ENCODE measurements at places on chromosomes 3 and 15.

DNA sequence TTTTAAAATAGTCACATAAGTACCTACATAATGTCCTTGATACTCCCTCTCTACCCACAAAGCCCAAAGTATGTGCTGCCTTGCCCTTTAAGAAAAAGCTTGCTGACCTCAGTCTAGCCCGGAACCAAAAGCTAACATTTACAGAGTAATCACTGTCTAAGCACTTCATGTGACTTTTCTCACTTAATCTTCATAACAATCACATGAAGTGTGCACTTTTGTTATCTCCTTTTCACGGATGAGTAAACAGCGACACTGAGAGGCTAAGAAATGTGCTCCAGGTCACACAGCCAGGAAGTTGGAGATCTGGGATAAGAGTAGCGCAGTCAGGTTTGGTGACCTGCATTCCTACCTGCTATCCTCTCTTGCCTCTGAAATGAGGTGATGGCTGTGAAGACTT lies 194.0 kb downstream of the ITPR1 start:
- no peak for DNase-seq

- no peak for DNase-seq
These were observed 12.2 kb downstream of the CBLB start for GRCh38 chr3:105856605-105857004.

DNA sequence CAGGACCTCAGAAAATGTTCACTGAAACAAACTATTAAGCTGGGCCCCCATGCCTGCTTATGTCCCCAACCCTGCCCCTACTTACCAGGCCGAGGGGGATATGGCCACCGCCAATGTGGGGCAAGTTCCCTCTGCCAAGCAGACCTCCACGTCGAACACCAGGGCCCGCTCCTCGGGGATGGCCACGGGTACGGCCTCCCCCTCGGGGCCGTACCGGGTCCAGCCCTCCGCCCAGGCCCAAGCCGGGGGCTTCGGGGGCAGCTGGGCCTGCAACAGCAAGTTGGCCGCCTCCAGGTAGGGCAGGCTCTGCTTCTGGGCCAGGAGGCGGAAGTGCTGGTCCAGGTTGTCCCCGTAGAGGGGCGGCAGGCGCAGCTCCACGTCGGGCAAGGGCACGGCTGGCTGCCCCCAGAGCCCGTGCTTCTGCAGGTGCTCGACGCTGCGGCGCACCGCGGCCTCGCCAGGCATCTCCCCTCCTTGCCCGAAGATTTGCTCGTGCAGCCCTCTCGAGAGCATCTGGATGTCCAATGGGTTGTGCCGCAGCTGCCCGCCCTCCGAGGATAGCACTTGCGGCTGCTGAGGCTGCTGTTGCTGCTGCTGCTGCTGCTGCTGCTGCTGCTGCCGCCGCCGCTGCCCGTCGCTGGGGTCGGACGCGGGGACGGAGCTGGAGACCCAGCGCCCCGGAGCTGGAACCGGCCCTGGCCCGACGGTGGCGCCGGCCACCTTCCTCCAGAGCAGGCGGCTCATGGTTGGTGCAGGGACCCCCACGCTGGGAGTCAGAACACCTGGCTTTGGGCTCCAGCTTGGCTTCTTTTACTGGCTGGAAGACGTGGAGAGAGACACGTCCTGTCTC lies 1.4 kb downstream of the POLG start:
- DNase-seq, result no peak

DNA sequence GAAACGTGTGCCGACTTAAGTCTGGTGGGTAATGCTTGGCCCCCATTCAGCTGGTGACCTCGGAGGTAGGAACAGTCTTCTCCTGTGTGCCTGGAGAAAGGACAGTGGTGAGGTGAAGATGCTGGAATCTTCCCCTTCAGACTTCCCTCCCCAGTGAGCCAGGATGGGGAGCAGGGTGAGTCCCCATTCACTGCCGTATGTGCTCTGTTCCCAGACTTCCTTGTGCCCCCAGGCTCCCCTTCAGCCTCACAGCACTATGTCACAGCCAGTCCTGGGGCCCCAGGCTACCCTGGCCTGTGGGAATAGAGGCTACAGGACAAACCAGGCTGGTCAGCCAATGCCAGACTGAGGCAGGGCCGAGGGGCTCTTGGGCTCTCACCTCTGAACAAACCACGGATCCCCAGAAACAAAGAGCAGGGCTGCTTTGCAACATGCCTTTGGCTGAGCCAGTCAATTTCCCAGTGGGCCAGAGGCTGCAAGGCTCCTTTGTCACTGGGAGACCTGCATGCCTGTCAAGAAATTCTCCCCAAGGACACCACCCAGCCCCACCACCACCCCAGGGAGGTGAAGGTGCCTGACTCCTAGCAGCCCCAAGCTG lies 31.8 kb upstream of the HHATL start:
- DNase-seq, result no peak

DNA sequence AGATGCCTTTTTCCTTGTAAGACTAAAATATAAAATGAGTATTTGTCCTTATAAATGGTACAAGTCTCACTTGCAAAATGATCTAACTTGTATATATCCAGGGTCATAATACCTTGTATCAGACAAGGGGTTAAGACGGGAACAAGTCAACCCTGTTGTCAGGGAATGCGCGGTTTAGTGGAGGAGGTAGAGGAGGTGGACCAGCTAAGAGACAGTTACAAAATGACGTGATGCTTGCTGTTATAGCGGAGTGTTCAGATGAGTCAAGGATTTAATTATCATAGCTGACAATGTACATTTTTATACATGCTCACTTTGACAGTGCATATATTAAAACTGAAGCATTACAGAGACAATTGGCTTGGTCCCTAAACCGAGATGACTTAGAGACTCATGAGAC lies 26.8 kb upstream of the KLHL25 start:
- DNase-seq, result no peak

- DNase-seq, result no peak
These were observed 1131.4 kb downstream of the IGSF11 start for GRCh38 chr3:117903226-117903625.

DNA sequence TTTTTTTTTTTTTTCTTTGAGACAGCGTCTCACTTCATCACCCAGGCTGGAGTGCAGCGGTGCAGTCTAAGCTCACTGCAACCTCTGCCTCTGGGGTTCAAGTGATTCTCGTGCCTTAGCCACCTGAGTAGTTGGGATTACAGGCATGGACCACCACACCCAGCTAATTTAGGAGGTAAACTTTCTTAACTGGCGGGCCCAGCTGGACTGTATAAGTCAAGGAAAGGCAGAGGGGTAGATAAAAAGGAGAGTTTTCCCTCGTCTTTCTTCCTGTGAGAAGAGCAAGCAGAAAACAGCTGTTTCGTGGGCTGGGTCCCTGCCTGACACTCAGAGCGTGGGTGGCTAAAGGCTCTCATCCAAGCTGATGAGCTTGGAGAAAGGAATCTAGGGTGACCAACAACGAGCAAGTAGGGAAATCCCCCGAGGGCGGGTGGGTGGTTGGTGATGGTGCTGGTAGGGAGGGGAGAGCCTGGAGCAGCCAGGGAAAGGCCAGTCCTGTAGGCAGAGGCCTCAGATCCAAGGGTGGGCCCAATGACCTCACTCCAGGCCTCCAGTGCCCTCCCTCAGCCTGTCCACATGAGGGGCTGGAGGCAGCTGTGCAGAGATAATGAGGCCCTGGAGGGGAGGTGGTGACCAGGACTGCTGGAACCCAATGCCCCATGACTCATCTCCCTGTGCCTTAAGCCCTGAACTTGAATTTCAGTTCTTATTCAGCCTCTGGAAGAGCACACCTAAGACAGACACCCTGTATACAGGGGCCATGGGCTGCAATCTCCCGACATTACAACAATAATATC lies 43.1 kb upstream of the LIMD1 start:
- DNase-seq, result no peak

- no peak for DNase-seq
These were observed 75.6 kb upstream of the TNIK start for GRCh38 chr3:171535799-171536198.

DNA sequence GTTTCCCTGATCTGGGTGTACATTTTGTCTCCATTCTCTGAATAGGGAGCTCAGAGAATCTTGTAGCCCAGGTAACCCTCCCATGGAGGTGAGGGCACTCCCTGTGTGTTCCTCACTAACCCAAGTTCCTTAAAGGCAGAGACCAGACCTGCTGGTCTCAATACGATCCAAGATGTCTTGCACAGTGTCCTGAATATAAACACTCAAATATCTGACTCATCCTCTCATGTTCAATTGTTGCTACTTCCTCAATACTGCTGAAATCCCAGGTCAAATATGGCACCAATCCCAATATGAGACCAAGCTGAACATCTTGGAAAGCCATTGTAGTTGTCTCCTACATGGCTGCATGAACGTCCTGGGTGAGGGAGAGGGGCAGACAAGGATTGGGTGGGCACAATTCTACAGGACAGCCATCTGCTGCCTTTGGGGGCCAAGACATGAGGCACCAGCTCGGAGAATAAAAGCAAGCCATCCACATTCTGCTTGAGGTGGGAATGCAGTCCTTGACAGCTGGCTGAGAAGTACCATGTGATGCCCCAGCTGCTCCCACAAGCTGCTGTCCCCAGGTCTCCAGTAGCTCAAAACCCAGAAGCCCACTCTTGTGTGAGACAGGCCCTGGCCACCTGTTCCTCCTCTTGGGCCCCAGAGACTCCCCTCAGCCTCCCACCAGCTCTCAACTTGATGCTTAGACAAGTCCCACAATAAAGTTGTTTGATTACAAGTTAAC lies 18.2 kb downstream of the TBC1D2B start:
- no peak for DNase-seq

- peak; percentile 11 for DNase-seq
These were observed 893 bp downstream of the MGA start for GRCh38 chr15:41661078-41661517.

- DNase-seq, result no peak
These were observed 19.2 kb upstream of the SCAMP5 start for GRCh38 chr15:74976159-74976558.

GRCh38 chr3:115004201-115005140 lies 142.6 kb downstream of the ZBTB20 start:
- DNase-seq, result no peak
